ENCODE measurements at places on chromosomes 6 and 20.
A peak's percentile ranks its signal among the peaks of the same experiment; 100 is the strongest.

DNA sequence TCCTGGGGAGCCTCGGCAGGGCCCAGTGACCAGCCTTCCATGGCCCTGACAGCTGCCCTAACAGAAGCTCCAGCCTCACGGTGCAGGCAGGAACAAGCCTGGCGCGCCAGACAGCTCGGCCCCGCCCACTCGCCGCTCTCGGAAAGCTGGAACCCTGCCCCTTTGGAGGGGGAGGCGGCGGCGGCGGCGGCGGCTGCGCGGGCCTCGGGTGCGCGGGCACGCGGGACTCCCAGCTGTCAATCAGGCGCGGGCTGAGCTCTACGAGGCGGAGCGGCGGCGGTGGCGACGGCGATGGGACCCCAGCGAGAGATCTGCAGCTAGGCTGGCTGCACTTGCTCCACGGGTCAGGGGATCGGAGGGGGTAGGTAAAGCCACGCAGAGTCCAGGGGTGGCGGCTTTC is at the start of gene NRSN1:
Gene NRSN1 (plus strand): TSS at position 236 of the 400 bp plus-strand sequence. CDS start 8,113 bp downstream, outside the sequence.
- no peak for DNase-seq

DNA sequence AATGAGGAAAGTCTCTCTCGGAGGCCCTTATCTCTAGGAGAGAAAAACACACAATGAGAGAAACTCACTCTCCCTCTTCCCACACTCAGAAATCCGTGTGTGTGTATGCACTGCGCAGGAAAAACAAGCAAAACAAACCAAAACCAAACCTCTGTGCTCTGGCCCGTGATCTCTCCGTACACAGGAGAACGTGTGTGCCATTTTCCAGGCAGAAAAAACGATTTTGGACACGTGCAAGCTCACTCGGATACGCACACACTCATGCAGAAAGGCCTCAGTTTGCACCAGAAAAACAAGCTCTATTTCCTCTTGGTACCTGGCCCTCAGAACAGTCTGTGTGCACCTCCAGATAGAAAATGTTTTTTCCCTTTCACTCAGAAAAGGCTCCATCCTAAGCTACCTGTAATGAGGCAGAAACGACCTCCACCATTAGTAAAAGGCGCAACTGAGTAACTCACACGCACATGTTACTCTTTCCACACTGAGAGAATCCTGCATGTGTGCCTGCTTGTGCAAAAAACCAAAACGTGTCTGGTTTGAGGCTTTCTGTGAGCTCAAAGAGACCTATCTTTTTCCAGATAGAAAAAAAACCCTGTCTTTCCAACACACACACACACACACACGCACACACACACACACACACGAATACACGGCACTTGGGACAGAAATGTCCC is 99.2 kb downstream of the EDN3 start:
- no peak for DNase-seq

GRCh38 chr20:433300-433975 is 25.3 kb downstream of the RBCK1 start:
- DNase-seq: peak; percentile 46

GRCh38 chr6:54183616-54184015 is 72.4 kb downstream of the MLIP start:
- no peak for DNase-seq

DNA sequence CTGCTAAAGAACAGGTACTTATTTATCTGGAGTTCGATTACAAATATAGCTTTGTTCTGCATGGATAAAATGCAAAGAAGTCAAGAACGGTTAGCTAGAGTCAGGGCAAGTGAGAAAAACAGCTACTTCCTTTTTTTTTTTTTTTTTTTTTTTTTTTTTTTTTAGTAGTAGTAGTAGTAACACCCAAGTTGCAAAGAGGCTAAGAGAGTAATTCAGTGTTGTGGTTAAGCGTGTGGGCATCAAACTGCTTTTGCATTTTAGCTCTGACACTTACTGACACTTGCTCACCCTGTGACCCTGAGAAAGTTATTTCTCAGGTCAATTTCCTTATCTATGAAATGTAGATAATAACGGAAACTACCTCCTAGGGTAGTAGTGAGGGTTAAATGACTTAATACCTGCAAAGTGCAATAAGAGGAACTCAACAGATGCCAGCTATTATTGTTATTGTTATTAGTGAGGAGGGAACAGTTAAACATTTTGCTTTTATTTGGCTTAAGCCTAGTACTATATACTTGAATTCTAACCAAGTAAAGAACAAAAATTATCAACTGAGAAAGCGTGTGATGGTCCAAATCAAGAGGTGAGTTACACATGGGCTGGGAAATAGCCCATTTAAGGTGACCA is 86.7 kb upstream of the BACH2 start:
- no peak for DNase-seq

Measured in activated CD4-positive, CD25-positive, alpha-beta regulatory T cell treated with anti-CD3 and anti-CD28 coated beads, Interleukin-2, amount 50 U/mL, for 72 hours (primary cell).